NCI-H460 (cell line): ENCODE measurements at places on chromosomes 3 and 15. TPM values are rescaled to one million over a fixed set of nuclear protein-coding genes. Genes with fewer than 3 reads are reported as not detected.

- no peak for DNase-seq
These were observed 279.8 kb upstream of the ARRDC4 start for GRCh38 chr15:97680606-97681220.

DNA sequence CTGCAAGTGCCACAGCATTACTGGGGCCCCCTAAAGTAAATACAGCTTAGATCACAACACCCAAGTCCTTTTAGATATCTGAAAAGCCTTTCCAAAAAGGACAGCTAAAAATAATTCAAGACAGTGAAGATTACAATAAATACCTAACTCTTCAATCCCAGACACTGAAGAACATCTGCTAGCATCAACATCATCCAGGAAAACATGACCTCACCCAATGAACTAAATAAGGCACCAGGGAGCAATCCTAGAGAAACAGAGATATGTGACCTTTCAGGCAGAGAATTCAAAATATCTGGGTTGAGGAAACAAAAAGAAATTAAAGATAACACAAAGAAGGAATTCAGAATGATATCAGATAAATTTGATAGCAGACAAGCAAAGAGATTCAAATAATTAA, 71.7 kb upstream of the TTC14 start:
- no peak for DNase-seq

- DNase-seq, result no peak
These were observed 59.9 kb upstream of the DGKG start for GRCh38 chr3:186421946-186422345.

DNA sequence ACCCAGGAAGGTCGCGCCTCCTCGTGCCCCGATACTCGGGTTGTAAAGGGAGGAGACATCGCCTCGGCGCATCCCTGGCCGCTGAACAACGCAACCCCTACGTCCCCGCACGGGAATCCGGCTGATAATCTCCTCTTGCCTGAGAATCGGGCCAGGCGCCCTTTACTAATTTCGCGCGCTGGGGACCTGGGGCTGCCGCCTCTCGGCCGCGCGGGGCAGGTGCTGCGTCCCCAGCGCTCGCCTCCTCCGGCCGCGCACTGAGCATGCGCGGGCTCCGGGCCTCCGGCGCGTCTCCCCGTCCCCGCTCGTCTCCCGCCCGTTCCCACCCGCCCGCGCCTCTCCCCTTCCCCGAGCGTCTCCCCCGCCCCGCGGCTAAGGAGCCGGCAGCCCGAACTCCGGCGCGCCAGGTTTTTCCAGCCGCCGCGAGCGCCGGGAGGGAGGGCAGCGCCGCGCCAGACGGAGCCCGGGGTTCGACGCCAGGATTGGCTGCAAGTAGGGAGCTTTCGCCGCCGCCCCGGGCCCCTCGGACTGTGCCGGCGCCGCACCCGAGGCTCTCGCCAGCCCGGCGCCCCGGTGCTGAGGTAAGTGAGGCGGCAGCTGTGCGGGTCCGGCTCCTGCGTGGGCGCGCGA, at the start of gene CNTN4:
Gene CNTN4, plus strand, starts transcription at position 469 of the 630 bp plus-strand sequence.
- DNase-seq, result peak; percentile 45

The XCR1 gene
- not detected in 2 replicates for total RNA-seq
